ENCODE measurements at places on chromosomes 12 and 14.
A peak's percentile ranks its signal among the peaks of the same experiment; 100 is the strongest.

DNA sequence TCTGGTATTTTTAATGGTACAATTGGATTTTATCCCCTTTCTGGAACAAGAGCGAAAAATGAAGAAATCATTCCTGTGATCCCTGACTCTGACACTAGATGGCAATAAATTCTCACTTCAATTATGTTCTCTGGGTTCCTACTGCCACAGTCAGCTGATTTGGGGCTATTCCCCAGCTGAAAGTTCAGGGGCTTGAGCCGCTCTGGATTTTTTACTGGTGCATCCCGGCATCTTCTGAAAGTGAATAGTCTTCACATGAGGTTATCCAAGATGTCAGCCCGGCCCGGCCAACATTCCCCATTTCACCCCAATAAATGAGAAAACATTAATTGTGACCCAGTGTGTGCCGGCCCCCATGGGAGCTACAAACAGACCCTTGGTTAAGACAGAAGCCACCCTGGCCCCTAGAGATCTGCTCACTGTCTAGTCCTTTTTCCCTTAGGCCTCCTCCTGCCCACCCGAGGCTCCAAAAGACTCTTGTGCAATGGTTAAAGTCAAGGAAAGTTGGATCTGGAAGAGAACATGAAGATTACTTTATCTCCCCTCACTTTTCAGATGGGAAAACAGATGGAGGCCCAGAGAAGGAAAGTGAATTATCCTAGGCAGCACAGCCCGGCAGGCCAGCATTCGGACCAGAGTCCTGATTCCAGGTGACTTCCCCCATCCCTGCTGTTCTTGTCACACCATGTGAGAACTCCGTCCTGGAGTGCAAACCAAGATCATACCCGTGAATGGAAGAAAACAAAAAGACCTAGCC lies 20.8 kb downstream of the CKAP4 start:
- DNase-seq = peak; percentile 46

GRCh38 chr14:35506927-35507326 lies 27.0 kb upstream of the INSM2 start:
- DNase-seq = peak; percentile 16

DNA sequence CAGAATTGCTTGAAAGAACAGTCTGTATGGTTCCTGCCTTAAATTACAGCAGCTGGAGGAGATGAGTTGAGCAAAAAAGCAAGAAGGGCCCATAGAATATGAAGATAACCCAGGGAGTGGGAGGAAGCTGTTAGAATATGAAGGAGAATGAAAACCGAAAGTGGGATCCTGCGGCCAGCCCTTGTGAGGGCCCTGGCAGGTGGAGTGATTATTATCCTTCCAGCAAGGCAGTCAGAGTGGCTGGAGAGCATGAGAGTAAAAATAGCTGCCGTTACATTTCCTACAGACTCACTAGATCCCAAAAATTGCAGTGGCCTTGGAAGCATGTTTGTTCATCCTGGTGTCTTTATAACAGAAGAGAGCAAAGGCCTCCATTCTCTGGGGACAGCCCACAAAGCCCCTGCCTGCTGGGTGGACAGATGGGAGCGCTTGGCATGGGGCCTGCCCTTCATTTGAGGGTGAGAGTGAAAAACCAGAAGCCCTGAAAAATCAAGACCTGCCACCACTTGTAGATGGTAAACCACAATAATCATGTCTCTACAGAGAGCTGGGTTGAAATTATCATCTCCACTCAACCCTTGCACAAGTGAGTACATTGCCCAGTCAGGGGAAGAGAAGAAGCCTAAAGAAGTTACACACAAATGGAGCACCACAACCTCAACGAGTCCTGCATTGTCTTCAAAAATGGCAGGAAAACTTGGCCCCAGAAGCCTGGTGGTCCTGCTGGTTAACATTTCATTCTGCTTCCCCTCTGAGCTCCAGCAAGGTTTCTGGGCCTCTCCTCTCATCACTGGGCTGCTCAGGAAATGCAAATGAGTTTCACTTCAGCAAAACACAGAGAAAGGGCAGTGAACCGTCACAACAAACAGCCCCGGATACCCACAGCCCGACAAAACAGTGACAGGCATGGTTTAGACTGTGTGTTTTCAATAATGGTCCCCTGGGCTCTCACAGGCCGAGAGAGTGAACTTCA lies 20.5 kb downstream of the ZDHHC22 start:
- no peak for DNase-seq

DNA sequence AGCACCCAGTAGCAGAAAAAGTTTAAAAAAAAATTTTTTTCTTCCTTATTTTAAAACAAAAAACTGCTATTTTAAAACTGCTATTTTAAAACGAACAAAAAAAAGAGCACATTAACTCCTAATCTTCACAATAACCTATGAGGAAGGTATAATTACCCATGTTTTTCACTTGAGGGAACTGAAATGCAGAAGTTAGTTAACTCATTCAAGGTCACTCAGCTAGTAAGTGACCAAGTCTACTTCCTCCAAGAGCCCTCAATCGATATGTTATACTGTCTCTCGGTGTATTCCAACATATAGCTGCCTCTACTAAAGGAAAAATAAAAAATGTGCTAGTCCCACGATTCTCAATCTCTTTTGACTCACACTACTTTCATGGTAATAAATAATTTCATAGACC lies 7.8 kb downstream of the RPAP3 start:
- no peak for DNase-seq

DNA sequence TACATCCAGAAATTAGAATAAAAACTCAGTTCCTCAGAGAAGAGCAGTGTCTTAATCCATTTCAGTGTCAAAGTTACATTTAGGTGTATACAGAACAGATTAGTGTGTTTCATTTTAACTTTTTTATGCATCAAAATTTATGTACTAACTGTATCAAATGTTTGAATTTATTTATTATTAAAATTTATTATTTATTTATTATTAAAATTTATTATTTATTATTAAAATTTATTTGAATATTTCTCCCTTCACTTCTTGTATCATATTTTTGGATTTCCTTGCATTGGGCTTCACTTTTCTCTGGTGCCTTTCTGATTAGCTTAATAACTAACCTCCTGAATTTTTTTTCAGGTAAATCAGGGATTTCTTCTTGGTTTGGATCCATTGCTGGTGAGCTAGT lies 2.3 kb upstream of the TAS2R14 start:
- no peak for DNase-seq

- DNase-seq = no peak
Measured at GRCh38 chr12:111642681-111643426, 42.9 kb downstream of the BRAP start.

GRCh38 chr14:22303589-22304195 lies 285.3 kb downstream of the DAD1 start:
- no peak for DNase-seq

DNA sequence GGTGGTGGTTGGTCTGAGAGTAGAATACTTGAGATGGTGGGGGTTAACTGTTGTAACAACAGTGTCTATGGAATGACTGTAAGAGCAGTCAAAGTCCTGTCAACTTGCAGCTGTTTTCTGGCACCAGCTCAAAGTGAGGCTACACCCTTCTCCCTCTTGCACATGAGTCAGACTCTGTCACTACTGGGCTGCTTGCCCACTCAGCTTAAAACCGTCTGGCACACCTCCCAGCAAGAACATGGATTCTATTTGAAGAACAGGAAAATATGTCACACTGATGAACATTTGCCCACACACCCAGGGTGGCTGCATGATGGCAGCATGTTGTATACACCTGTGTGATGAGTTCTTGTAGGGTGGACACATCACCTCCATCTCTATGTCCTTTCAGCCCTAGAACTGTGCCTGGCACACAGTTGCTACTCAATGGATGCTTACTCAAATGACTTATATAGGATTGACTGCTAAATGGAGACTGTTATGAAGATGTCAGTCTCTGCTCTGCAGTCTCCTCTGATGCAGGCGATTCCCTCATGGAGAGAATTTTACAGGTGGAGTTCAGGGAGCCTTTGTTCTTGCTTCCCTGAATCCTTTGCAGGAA lies 19.3 kb upstream of the SERPINA6 start:
- DNase-seq = peak; percentile 99

- no peak for DNase-seq
Measured at GRCh38 chr12:120121766-120122293, 5.3 kb upstream of the RAB35 start.

DNA sequence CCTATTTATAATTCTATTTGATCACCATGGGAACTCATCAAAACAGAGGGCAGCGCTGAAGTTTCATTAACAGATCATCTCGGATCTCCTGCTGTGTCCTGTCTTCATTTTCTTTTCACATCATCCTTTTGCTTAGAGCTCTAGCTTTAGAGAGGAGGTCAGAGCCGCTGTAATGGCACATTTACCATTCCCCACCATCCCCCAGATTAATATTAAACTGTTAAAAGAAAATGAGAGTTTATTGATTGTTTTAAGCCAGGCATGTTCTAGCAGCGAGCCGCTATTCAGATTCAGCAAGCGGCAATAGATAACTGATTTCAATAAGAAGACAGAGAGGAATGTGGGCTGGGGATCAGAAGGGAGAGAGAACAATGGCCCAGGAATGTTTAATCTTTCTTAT lies 308.8 kb downstream of the EGLN3 start:
- DNase-seq = no peak

- DNase-seq = no peak
Measured at GRCh38 chr12:105443802-105444652, 113.5 kb downstream of the C12orf75 start.

All from fibroblast of skin of left quadriceps (primary cell).